ENCODE measurements at places on chromosomes 7 and 10.

GRCh38 chr7:27835376-27835775 lies 95.4 kb downstream of the TAX1BP1 start:
- no peak for DNase-seq

DNA sequence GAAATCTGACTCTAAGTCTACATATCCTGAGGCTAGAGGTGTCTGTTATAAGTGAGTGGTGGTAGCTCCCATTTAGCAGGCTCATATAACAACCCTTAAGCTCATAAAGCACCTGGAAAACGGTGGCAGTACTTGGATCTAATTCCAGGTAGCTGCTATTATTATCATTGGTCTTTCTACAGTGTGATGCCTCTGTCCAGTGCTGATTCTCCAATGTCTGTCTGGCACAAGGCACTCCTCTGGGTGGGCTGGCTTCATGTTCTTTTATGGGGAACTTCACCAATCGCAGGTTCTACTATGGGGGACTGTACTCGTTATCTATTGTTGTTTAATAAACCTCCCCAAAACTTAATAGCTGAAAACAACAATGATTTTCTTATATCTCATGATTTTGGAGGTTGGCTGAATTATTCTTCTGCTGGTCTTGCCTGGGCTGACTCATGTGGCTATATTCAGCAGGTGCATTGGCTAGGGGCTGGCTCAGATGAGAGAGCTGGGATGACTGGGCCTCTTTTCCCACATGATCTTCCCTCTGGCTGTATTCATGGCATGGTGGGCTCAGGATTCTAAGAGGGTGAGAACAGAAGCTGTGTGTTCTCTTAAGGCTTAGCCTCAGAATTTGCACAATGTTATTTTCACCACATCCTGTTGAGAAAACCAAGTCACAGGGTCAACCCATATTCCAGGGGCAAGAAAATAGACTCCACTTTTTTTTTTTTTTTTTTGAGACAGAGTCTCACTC lies 93.0 kb upstream of the PCGF5 start:
- no peak for DNase-seq

DNA sequence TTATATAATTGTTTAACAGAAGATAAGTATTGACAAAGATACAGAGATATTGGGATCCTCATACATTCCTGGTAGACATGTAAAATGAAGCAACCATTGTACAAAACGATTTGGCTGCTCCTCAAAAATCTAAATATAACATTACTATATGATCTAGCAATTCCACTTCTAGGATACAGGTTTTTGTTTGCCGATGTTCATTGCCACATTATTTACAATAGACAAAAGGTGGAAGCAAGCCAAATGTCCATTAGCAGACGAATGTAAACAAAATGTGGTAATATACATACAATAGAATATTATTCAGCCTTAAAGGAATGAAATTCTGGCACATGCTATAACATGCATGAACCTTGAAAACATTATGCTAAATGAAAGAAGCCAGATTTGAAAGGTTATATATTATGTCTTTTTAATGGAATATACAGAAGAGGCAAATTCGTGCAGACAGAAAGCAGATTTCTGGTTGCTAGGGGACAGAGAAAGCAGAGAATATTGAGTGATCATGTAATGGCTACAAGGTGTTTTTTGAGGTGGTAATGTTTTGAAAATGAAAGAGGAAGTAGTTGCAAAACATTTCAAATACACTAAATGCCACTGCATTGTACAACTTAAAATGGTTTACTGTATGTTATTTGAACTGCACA lies 44.9 kb downstream of the POLR1F start:
- DNase-seq: no peak

GRCh38 chr7:67206452-67206851 lies 209.8 kb downstream of the TYW1 start:
- no peak for DNase-seq

DNA sequence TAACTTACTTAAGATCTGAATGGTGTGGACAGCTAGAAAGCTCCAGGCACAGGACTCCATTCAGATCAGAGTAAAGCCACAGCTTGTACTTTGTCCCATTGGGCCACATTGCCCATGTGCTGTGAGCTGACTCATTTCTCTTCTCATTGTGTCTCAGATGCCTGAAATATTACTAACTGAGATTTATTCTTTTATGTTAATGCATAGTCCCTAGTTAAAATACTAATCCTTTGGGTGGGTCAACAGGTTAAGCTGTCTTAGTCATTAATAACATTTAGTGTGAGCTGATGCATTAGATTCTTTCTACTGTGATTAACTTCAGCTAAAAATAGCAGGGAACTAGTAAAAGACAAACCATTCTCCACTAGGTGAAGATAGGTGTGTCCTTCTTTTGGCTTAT lies 104.7 kb upstream of the ARMC3 start:
- DNase-seq: no peak

GRCh38 chr10:93077860-93078337 lies 4.2 kb downstream of the CYP26A1 start:
- DNase-seq: no peak

DNA sequence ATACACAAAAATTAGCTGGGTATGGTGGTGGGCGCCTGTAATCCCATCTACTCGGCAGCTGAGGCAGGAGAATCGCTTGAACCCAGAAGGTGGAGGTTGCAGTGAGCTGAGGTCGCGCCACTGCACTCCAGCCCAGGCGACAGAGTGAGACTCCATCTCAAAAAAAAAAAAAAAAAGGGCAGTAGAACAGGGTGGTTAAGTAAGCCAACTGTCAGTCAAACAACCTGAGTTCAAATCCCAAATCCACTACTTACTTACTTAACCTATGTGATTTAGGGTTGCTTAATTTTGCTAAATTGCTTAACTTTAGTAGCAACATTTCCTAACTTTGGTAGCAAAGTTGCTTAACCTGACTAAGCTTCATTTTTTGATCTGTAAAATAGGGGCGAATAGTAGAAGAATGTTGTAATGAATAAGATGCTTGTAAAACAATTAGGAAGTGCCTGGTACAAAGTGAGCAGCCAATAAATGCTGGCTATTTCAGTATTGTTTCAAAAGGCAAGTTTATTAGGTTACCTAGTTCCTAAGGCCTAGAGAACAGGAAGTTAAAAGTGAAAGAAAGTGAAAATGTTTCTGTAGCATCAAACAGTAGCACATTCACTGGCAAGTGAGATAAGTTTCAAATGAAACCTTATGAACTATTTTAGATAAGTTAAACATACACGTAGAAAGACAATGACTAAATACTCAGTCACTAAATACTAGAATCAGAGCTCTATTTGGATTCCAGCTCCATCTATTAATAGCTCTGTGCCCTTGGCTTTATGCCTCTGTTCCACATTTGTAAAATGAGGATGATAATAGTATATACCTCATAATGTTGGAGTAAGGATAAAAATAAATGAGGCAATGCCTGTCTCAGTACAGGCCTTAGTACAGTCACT lies 64.3 kb downstream of the HOXA1 start:
- DNase-seq: no peak

DNA sequence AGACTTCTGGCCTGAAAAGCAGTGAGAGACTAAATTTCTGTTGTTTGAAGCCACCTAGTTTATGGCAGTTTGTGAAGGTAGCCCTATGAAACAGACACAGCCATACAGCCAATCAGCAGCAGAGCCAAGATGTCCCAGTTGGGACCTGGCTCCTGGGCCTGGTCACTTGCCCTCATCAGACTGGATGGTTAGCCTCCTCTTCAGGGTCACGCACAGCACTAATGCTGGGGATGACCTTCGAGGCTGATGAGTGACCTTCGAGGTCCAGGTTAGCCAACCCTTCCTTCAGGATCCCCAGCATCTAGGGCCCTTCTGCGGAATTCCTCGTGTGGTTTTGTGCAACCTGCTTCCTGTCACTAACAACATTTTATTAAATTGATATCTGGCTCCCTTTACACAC lies 229.7 kb downstream of the FANK1 start:
- DNase-seq: no peak

DNA sequence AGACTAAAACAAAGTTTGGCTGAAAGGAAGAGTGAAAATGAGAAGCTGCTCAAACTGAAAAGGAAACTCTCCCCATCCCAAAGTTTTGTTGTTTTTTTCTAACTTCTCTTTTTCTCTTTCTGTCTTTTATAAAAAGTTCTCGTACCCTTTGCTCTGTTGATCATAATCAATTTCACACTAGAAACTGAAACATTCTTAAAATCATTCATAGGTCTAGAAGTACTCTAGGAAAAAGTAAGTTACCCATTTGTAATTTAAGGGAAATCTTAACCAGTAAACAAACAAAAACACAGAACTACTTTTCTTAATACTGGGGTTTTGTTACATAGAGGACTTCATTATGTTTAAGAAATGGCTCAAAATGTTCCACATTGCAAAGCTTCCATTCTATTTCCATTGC lies 339.8 kb downstream of the SEMA3D start:
- DNase-seq: no peak

- DNase-seq: no peak
Measured at GRCh38 chr10:17427666-17428350, 26.6 kb downstream of the ST8SIA6 start.

GRCh38 chr10:12482587-12482986 lies 133.2 kb downstream of the CAMK1D start:
- DNase-seq: no peak

DNA sequence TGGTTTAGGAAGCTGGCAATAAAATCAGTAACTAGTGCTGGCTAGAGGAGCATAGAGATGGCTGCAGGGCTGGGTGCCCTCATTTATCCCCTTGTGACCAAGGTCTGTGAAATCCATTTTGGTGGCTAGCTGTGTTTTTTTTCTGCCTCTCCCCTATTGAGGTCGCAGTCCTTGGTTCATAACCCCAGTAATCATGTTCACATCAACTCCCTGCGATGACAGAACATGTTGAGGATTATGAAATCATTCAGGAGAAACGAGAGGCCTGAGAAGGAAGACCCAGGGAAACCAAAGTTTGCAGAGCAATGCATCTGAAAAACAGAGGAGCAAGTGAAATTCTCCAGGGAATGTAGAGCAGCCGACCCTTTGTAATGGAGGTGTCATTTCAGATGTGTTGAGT lies 126.9 kb downstream of the TACC2 start:
- DNase-seq: no peak

DNA sequence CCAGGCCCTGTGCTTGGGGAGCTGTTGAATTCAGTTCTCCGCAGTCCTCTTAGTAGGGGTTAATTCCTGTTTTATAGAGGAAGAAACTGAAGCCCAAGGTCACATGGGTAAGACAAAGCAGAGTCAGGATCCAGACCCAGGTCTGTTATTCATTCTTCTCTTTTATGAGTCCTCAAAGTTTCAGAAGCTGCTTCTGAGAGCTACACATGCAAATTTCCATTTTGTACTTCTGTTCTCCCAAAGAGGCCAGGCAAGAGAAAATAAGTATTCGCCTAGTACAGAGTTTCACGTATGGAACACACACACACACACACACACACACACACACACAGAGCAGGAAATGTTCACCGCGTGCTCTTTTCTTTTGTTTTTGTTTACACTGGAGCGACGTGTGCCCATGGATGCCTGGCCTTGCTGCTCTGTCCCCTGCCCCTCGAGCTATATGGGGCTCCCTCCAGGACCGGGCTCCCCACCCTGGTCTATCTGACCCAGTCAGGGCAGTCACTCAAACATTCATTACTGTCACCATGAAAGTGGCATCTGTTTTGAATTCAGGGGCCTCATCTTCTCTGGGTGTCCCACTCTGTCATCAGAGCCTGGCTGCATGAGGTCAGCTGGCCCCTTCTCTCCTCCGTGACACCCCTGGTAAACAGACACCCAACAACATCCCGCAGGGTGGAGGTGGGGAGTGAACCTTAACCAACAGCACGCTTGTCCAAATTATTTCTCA lies 84.4 kb downstream of the TNS3 start:
- DNase-seq: no peak

DNA sequence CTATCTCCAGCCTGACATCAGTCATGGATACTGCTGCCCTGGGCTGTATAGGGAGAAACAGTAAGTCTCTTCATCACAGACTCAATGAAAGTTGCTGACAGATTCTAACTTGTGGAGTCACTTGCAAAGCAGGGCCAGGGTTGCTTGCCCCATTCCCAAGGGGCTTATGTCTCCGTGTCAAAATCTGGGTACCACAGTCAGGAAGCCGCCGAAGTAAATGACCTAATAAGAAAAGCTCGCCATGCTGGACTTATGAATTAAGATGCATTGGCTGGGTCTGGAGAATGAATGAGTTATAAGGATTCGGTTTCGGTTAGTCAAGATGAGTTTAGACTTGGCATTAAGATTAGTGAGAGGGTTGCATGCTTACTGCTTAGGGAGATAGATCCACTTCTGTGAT lies 10.8 kb upstream of the OR6V1 start:
- no peak for DNase-seq

DNA sequence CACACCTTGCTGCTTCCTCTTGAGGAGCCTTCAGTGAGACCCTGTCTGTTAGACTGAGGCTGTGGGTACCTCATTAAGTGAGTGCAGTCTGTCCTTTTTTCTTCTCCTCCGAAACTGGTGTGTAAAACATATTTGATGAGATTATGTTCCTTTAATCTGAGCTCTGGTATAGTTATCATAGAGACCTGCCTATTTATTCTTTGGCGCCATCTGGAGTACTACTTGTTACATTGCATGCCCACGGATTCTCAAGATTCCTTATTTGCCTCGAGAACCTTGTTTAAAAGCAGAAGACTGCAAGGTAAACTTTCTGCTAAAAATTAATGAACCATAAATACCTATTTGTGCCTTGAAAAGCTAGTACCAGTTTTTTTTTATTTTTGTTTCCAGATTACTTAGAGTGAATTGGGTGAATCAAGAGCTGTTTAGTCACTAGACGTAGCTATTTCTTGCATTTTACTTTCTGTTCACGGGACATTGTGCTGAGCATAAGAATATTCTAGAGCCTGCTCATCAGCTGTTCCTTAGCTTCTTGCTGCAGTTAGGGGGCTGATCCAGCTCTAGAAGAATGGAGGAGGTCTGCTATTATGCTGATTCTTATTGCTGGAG lies 16.9 kb upstream of the STMP1 start:
- DNase-seq: no peak

GRCh38 chr7:155363852-155364600 lies 66.3 kb downstream of the INSIG1 start:
- DNase-seq: no peak

DNA sequence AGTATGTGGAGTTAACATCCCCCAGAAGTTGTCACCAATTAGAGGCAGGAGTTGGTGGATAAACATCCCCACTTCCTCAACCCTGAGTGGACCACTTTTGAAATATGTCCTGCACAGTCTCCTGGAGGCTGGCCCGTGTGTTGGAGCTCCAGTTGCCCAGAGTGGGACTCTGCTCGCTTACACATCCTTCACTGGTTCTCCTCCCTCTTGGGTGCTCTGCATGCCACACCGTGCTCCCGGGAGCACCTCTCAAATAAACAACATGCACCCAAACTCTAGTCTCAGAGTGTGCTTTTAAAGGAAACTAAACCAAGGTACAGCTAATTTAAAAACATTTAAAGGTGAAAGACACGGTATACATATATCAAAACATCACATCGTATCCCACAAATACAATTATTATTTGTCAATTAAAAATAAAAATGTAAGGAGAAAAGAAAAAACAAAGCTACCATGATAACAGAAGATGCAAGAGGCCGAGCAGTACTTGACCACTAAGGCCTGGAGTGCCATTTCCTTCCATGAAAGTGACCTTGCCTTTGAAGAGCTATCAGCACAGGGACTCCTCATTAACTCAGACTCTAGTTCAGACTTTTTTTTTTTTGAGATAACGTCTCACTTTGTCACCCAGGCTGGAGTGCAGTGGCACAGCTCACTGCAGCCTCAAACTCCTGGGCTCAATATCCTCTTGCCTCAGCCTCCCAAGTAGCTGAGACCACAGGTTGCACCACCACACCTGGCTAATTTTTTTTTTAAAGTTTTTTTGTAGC lies 47.8 kb upstream of the SAMD8 start:
- DNase-seq: no peak

GRCh38 chr7:148084138-148084537 lies 506.4 kb upstream of the C7orf33 start:
- DNase-seq: no peak

- DNase-seq: no peak
Measured at GRCh38 chr10:10684972-10685371, 332.7 kb upstream of the CELF2 start.

All from stimulated activated CD4-positive, alpha-beta T cell treated with anti-CD3 and anti-CD28 coated beads, Interleukin-1b, Interleukin-23, amount 100 ng/mL, for 4 hours (primary cell).